Colonic mucosa (tissue), 4 donors: ENCODE measurements at places on chromosomes 12 and 14.

GRCh38 chr12:89661706-89662330, 46.8 kb downstream of the ATP2B1 start:
- DNase-seq, result no peak

DNA sequence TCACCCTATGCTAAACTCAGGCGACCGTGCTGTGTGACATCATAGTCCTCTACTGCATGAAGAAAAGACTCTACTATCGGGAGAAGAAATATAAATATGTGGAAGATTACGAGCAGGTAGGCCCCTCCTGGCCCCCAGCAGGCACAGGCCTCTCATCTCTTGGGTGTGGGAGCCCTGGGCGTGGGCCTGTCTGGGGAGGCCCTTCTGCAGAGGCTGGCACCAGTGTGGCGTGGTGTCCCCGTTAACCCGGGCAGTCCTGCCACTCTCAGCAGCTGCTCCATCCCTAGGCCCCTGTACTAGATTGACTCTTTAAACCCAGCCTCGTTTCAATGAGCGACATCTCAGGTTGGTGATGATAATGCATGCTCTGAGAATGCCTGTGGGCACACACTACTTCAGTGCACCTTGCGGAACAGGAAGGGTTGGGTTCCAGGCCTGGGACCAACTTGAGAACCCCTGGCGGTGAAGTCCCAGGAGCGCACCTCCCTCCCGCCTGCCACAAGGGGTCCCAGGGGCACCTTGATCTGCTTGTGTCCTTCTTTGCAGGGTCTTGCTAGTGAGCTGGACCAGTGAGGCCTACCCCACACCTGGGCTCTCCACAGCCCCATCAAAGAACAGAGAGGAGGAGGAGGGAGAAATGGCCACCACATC, 23.2 kb downstream of the P2RX4 start:
- no peak for DNase-seq

- peak; percentile 90 for DNase-seq
These were observed 25.6 kb downstream of the EMP1 start for GRCh38 chr12:13222076-13222475.

DNA sequence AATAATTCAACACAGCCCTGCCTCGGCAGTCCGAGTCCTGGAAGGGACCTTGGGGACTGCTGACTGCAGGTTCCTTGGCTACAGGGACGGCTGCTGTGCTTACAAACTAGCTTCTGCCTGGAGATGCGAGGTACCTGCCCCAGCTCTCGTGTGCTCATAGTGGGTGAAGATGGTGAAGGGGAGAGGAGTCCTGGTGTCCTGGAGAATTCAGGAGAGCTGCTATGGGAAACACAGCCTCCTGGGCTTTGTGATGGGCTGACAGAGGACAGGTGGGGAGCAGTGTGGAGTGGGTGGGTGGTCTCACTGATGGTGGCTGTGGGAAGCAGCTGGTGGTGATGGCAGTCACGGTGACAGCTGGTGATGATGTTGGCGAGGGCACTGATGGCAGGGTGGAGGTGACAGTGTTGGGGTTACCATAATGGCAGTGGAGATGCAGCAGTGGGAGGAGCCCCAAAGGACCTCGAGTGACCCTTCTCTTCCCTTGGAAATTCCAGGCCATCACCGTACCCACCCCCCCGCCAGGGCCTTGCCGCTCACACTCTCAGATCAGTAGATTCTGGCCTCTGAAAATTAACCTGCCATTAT, 32.8 kb downstream of the HVCN1 start:
- DNase-seq, result no peak

GRCh38 chr14:29220566-29220965, 454.0 kb downstream of the FOXG1 start:
- DNase-seq, result no peak

DNA sequence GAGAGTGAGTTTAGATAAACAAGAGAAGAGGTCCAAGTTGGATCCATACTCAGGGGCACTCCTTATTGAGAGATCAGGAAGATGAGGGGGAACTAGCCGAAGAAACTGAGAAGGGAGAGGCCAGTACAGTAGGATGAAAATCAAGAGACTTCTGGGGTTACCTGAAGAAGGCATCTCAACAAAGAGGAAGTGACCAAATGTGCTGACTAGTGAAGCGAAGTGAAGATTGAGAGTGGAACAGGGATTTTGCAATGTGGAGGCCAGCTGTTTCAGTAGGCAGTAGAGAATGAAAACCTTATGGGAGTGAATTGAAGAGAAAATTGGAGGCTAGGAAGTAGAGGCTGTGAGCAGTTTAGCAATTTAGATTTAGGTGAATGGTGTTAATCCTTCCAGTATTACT, 153.0 kb downstream of the SYNE2 start:
- no peak for DNase-seq

DNA sequence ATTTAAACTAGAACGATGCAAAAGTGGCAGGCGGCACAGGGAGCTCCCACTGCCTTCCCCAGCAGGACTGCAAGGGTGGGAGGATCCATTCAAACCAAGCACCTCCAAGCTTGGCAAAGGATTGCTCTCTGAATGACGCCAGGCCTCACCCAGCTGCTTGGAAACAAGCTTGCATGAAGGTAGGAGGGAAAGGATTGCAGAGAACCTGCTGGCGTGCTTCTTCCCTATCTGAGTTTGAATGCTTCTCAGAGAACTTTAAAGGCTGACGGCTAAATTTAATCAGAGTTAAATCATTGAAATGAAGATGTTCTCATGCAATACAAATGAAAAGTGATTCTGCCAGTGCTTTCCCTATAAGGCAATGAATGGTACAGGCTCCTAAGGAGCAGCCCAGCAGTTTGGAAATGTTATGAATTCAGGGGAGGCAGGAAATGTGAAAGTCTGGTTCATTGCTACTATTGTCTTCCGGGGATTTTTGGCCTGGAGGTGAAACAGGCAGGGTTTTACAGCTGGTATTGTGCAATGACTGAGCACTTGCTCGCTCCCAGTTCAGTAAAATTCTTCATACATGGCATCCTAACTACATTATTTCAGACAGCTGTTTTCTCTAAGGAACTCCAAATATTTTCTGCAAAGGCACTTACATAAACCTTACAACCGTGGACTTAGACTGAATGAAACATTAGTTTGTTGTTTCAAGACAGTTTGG, 31.9 kb upstream of the DUSP6 start:
- peak; percentile 73 for DNase-seq
